T-helper 1 cell (primary cell): ENCODE measurements at places on chromosomes 1 and 21.

DNA sequence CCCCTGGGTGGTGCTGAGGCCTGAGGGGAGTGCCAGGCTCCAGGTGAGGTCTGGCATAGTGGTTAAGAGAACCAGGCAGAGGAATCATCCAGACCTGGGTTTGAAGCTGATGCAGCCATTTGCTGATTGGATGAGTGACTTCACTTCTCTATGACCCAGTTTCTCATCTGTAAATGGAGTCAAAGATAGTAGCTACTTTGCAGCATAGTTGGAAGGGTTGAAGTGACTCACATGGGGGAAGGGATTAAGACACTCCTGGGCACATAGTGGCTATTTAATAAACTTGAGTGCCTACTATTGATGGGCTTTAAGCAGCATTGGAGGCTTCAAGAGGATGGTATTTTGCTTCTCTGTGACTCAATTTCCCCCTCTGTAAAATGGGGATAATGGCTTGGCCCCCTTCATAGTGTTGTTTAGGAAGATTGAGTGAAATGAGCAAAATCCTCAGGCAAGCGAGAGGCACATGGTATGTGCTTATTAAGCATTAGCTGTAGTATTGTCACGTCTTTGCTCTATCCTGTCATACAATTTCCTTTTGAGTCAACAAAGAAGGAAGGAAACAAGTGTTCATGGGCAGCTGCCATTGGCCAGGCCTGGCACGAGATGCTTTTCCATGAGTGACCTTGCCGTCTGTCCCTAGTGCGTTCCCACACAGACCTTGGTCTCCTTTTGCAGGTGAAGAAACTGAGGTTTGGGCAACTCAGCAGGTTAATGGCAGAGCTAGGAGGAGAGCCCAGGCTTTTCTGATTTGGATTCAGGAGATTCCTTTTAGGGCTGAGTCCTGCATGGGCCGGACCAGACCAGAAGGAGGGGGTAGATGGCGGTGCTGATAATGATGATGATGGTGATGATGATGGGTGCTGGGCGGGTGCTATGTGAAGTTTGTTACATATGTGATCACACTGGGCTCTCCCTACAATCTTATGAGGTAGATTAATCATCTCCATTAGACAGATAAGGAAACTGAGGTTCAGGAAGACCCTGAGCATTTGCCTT, 131.1 kb upstream of the WNT4 start:
- no peak for DNase-seq

DNA sequence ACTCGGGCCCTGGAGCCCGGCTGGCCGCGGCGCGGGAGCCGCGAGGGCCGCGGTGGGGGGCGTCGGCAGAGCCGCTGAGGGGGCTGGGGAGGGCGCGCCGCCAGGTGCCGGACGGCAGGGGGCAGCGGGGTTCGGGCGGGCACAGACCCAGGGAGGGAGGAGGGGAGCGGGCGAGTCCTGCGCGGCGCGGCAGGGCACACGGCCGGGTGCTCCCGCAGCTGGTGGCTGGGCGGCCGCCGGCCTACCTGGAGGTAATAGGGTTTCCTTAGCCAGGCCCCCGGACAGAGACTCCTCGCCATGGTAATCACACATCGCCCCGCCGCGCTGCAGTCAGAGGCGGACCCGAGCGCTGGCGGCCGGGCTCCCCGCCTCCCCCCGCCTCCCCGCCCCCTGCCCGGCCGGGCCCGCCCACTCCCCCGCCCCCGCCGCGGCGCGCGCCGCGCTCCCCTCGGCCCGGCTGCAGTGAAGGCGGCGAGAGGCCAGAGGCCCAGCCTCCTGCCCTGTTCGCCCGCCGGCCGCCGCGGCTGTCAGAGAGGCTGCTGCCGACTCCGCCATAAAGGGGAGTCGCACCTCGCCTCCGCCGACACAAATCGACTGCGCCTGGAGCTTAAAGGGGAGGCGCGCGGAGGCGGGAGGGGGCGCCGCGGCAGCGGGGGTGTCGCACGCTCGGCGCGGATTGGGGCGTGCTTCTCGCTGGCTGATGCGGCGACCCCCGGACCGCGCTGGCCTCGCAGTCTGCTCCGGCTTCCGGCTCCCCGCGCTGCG, at the start of gene DIPK1A:
TSS of gene DIPK1A (minus strand) at position 332 of the 765 bp plus-strand sequence. CDS start at position 299, 33 bp downstream.
- DNase-seq = peak; percentile 62

- DNase-seq = no peak
These were observed 176.9 kb upstream of the FMN2 start for GRCh38 chr1:239914751-239915231.

- DNase-seq = no peak
These were observed 146.1 kb downstream of the SIPA1L2 start for GRCh38 chr1:232483826-232484225.

DNA sequence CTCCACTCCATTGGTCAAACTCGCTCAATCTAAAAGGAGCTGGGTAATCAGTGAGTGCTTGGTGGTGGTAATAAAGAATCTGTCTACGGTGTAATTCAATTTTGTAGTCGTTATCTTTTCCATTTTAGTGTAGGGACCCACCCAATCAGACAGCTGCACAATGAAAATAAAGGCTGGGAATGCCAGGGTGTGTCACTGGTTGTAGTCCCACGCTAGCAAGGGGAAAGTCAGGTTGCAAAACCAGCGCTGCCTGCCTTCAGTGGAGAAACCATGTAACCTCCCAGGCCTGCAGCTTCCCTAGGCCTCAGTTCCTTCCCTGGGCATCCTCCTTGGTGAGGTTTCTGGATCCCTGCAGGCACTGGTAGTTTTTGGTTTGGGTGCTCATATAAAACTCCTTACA, 49.4 kb upstream of the PPP2R5A start:
- no peak for DNase-seq

- no peak for DNase-seq
These were observed 22.4 kb downstream of the URB2 start for GRCh38 chr1:229648406-229648805.

DNA sequence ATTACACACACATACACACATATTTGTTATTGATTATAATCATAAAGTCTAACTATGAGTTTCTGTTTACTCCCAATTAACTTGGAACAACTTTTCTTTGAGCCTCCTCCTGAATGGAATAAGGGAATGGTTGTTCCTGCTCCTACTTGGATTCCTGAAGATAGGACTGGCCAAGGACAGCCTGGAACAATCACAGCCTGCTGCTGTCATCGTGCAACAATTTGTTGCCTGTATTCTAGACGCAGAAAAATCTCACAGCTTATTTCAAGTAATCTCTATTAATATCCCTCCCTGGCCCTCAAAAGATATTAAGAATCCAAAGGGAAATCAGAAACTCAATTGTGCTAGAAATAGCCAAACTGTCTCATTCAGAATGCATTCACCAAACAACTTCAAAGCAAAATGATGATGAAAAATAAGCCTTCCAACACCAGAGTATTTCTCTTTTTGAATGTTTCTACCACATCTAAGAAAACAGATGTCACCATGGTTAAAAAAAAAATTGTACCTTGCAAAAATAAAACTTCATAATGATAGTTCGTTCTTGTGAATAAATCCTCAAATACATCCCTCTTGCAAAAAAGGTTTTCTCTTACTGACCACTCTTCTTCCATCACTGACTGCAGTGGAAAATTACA, 30.9 kb downstream of the RCAN1 start:
- DNase-seq = no peak

DNA sequence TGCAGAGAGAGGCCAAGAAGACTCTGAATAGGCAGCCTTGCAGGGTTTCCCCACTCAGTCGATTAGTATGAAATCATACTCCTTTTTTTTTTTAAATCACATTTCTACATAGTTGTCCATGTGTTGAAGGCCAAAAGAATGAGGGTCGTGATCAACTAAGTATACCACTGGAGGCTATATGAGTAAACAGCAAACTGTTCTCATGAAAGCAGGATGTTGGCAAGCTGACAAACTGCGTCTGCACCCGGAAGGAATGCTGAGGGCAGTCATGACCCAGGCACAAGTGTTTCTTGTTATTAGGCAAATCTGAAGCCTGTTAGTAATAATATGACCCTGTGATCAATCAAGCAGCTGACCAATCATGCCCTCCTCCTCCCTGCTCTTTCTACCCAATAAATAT, 213.2 kb downstream of the USH2A start:
- no peak for DNase-seq

DNA sequence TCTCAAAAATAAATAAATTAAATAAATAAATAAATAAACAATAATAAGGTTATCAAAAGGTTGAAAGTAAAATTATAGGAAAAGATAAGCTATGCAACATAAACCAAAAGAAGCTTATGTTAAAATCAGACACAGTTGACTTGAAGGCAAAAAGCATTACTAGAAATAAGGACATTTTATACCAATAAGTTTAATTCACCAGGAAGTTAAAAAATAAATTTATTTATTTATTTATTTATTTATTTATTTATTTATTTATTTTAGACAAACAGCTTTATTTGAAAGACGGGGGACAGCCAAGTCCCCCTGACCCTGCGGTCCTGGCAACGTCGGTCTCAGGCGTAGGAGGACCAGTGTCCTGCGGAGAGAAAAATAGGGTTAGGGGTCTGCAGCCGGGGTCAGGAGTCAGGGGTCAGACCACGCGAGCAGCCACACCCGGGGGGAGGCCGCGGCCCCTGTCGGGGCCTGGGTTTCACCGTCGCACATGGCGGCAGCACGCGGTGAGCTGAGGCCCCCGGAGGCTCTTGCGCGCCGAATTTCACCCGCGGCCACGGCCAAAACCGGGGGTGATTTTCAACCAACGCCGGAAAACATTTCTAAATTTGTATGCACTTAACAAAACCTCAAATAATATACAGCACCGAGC, 8.4 kb upstream of the DEDD start:
- DNase-seq = no peak

- no peak for DNase-seq
These were observed 112.9 kb downstream of the TLR5 start for GRCh38 chr1:223029985-223030769.

GRCh38 chr1:22731924-22732720, 21.5 kb downstream of the EPHB2 start:
- no peak for DNase-seq

DNA sequence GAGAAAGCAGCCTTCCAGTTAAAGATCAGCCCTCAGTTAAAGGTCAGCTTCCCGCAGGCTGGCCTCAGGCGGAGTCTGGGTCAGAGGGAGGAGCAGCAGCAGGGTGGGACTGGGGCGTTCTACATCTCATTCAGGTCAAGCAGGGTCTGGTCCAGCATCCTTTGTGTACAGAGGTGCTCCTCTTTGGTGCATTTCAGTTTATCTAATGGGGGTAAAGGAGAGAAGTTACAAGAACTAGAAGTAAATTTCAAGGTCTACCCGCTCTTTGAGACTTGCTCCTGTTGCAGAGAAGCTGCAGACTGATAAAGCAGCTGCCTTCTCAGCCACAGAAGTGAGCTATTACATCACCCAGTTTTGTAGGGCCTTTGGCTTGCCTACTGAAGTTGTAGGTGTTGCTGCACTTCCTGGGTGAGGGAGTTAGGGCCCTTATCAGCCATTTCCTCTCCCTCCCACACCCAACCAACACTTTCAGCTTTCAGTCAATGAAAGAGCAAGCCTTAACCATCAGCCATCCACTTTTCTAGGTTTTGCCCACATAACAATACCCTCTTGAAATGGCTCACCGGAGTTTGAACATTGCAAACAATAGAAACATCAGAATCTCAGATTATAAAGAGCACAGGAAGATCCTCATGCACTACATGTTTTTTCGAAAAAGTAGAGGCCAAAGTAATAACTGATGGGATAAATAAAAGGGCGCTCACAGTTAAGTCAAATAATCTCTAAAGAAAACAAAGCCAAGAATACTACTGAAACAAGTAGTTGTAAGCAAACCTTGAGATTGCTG, 2.8 kb upstream of the NUP210L start:
- DNase-seq = peak; percentile 68

DNA sequence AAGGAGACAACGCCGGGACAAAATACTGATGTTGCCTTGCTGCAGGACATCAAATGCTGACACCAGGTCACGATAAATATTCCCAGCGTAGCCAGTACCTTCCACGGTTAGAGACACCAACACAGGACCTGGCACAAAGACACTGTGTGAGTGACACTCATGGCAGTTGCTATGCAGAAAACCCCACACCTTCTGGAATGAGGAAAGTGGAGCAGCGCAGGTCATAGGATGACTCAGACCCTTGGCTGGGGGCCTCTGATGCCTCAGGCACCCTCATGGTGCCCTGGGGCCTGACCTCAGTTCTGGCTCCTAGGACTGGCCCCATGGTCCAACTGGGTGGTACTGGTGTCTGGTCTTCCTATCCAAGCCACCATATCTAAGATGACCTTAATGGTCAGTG, 7.0 kb downstream of the DCST2 start:
- DNase-seq = no peak

DNA sequence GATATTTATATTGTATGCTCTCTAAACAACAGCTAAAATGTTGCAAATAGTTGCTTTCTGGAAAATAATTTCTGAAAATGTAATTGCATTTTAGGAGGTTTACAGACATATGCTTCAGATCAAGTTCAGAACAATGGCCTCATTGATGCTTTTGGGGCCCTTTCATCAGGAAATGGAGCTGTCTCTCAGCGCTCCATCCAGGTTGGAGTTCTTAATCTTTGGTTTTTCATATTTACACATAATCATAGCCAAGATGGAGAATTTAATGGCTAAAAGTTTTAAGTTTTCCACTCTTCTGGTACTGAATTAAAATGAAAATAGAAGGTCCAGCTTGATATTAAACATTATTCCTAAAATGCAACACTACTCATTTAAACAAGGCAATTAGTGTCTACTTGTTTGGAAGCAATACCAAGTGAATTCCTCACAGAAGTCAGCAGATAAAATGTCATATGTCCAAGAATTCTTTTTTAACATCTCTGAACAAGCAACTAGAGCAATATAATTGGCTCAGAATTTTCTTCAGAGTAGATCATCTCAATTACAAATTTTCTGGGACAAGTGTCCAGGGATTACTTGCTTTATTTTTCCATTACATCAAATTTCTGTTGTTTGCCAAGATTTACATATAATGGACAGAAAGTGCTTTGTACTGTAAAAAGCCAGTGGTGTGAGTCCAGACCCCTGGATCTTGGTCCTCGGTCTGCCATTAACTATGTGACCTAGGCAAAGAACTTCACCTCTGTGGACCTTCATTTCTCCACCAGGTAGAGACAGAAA, 22.6 kb downstream of the CLCA1 start:
- no peak for DNase-seq

- DNase-seq = no peak
These were observed 12.4 kb downstream of the RRP15 start for GRCh38 chr1:218297461-218297860.
